ENCODE measurements at places on chromosomes 12 and 14.

DNA sequence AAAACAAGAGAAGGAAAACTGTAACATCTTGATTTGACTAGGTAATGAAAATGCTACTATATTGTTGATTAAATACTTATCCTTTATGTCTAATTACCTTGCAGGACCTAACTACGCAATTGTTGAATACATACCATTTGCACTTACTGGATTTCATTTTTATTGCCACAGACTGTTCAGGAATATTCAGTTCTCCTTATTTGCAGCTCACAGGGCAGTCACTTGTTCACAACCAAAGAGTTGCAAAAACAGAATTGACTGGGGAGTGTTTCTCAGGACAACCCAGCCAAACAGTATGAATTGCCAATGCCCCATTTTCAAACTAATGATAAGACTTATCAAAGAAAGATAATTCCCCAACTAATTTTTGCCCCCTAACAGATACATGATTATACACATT lies 49.4 kb downstream of the CIT start:
- no peak for DNase-seq

- no peak for DNase-seq
Measured at GRCh38 chr14:93857081-93857480, 68.8 kb upstream of the PRIMA1 start.

DNA sequence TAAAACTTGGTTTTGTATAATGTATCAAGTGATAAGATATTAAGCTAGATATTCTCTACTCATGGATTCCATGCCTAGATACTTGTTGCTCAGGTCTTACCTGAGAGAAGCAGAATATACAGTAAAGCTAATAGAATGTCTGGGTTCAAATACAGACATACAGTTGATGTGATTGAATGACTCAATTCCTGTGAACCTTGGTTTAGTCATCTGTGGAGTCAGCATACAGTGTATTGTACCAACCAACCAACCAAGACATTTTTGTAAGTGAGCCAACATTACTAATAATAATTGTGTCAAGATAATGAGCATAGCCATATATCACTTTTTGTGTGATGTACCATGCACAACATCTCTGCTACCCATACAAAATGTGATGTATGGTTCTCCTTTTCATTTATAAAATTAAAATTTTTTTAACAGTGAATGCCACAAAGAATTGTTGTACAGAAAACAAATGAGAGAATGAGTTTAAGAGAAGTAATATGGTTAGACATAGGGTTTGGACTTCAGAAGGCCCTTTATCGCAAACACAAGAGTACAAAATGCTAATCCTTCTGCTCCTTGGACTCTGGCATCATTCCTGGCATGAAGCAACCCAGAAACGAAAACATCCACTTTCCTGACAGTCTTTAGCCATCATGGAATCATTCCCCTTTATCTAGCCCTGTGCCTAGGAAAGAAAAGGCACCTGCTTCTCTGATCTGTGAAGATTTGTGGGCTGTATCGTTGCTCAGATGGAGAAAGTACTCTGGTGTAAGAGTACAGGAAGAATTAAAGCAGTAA lies 977.2 kb upstream of the USP15 start:
- DNase-seq: no peak

- no peak for DNase-seq
Measured at GRCh38 chr12:130634866-130635265, 81.2 kb downstream of the RIMBP2 start.

GRCh38 chr14:63745858-63746425 lies 18.1 kb upstream of the SGPP1 start:
- no peak for DNase-seq
